Endothelial cell of umbilical vein (primary cell): ENCODE measurements at places on chromosomes 6 and 20. TPM values are rescaled to one million over a fixed set of nuclear protein-coding genes. Genes with fewer than 3 reads are reported as not detected.

- no peaks in the 10 kb centered on the region for H3K27me3 ChIP-seq
- peaks cover 8% of the 10 kb centered on the region for H3K36me3 ChIP-seq
- no peak overlapping the region for H3K27ac ChIP-seq
- no peak overlapping the region for H3K4me3 ChIP-seq
- no peaks in the 10 kb centered on the region for H3K4me1 ChIP-seq
Measured at GRCh38 chr20:61976263-61976643, 89.4 kb downstream of the TAF4 start.

GRCh38 chr6:103027271-103027931, 1633.9 kb downstream of the GRIK2 start:
- DNase-seq, result no peak
- no peaks in the 10 kb centered on the region for H3K27me3 ChIP-seq
- H3K27ac ChIP-seq, result no peak overlapping the region
- H3K4me1 ChIP-seq, result no peaks in the 10 kb centered on the region
- no peaks in the 10 kb centered on the region for H3K36me3 ChIP-seq

- no peak overlapping the region for H3K27ac ChIP-seq
- H3K4me3 ChIP-seq, result no peak overlapping the region
- no peak for DNase-seq
- H3K36me3 ChIP-seq, result no peaks in the 10 kb centered on the region
- no peaks in the 10 kb centered on the region for H3K4me1 ChIP-seq
- H3K27me3 ChIP-seq, result no peaks in the 10 kb centered on the region
Measured at GRCh38 chr20:12072221-12072953, 154.7 kb downstream of the BTBD3 start.

- peak overlapping the region; percentile 85 for H3K4me3 ChIP-seq
- no peaks in the 10 kb centered on the region for H3K27me3 ChIP-seq
- H3K27ac ChIP-seq, result no peak overlapping the region
- peaks cover 39% of the 10 kb centered on the region for H3K4me1 ChIP-seq
- DNase-seq, result no peak
- no peaks in the 10 kb centered on the region for H3K36me3 ChIP-seq
Measured at GRCh38 chr6:137219664-137220252, 573 bp upstream of the IFNGR1 start.

The KCNK17 gene
- not detected in 2 replicates for total RNA-seq
